ENCODE measurements at places on chromosomes 6 and 20.

- peak; percentile 53 for DNase-seq
Observed at GRCh38 chr20:49186535-49187329, 1.4 kb downstream of the STAU1 start.

DNA sequence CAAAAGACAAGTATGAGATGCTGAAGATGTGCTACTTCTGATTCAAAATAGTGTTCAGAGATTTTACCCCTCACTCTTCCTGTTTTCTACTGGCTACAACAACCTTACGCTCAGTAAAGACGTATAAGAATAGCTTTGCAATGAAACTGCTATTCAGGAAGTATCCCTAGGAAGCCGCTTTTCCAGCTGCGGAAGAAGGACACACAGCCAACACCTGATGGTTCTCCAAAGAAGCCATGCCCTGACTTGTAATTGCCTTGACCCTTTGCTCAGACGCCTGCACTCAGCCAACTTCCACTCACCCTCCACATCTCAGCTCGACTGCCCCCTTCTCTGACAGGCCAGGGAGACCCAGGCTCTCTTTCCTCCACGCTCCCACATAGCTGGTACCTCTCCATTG is 111.6 kb downstream of the DTNBP1 start:
- no peak for DNase-seq

DNA sequence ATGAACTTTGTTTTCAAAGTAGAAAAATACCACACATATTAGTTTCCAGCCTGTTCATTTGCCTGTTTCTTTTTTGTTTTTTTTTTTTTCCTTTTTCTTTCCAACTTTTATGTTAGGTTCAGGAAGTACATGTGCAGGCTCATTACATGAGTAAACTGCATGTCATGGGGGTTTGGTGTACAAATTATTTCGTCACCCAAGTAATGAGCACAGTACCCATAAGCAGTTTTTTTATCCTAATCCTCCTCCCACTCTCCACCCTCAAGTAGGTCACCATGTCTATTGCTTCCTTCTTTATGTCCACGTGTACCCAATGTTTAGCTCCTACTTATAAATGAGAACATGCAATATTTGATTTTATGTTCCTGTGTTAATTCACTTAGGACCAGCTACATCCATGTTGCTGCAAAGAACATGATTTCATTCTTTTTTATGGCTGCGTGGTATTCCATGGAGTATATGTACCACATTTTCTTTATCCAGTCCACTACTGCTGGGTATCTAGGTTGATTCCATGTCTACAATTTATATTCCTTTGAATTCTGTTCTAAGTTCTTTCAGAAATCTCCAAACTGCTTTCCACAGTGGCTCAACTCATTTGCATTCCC is 31.8 kb downstream of the SNX14 start:
- DNase-seq = no peak

GRCh38 chr20:17557675-17558006 is 12.2 kb upstream of the DSTN start:
- DNase-seq = no peak

DNA sequence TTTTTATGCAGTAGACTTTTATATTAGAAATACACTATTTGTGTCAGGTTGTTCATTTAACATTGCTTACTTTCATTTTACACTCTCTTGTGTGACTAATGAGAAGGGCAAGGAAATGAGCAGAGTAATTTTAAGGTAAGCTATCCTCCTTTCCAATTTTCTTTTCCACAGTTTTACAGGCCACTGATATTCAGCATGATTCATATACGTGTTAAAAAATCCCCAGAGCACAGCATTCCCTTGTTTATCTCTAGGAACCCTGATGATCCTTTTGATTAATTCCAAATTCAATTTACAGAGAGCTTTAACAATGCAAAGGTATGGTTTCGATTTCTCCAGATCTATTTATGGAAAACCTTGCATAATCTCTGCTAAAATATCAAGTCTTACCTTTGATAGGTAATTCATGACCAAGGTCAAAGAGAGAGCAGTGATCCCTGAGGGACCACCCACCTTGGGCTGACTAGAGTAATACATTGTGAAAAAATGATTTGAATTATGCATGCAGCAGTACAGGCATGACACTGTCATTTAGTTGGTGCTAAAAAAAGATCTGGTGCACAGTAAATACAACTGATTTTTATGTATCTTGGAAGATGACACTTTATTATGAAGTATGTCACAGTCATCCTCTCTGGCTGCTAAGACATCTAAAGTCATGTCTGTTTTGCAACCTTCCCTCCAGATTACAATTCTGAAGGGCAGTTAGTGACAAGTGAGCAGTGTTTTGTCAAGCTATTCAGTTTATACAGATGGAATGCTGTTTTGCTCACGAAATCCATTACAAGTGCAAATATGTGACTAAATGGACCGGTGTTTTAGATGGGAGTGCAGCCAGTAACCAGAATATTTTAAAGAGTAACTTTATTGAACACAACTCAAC is 736.6 kb downstream of the EPHA7 start:
- DNase-seq = no peak

DNA sequence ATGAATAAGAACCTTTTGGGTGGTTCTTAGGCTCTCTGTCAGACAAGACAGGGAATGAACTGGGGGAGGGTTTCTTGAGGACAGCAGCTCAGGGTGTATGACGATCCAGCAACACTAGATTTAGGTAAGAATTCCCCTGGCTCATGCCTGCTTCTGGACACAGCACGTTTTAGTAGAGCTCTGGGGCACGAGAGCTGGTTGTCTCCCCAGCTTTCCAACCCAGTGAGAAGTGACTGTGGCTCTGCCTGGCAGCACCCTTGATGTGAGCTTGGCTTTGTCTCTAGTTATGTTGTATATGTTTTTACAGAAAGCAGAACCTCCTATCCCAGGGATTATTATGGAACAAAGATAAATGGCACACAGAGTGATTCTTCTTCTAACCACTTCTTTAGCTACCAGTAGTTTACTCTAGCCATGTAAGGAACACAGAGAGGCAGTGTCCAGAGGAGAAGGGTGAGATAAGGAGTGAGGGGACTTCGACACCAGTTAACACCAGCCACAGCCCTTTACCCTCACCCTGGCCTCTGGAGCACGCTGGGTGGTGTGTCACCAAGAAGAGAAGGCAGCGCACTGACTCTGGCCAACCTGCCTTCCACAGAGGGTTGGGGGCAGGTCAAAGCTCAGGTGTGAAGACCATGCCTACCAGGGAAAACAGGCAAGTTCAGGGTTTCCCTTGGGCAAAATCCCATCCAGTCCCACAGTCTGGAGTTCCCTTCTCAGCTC is 3.9 kb downstream of the APOBEC2 start:
- no peak for DNase-seq

Measured in T-helper 2 cell (primary cell).